ENCODE measurements at places on chromosomes 11 and 22.

GRCh38 chr11:73612601-73613140 lies 14.8 kb upstream of the FAM168A start:
- DNase-seq: no peak

DNA sequence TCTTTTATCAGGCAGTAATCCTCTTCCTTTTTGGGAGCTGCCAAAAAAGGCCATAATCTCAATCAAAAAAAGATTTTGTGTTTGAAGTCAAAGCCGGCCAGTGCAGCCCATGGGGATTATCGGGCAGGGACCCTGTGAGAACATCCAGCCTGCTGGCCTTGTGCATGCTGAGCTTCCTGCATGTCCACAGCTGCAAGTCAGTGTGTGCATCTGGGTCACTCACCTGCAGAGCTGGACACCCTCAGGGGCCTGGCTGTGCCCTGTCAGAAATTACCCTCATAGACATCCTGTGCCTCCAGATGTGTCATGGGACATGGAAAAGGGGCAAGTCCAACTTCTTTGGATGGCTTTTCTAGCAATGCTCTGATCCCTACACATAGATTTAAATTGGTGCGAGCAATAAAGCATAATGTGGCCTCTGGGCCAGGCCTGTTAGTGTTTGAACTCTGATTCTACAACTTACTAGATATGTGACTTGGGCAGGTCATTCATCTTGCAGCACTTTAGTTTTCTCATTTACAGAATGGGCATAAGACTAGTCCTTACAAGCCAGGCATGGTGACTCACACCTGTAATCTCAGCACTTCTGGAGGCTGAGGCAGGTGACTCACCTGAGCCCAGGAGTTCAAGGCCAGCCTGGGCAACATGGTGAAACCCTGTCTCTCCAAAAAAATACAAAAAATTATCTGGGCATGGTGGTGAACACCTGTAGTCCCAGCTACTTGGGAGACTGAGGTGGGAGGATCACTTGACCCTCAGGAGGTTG lies 81.6 kb upstream of the LARGE1 start:
- no peak for DNase-seq

DNA sequence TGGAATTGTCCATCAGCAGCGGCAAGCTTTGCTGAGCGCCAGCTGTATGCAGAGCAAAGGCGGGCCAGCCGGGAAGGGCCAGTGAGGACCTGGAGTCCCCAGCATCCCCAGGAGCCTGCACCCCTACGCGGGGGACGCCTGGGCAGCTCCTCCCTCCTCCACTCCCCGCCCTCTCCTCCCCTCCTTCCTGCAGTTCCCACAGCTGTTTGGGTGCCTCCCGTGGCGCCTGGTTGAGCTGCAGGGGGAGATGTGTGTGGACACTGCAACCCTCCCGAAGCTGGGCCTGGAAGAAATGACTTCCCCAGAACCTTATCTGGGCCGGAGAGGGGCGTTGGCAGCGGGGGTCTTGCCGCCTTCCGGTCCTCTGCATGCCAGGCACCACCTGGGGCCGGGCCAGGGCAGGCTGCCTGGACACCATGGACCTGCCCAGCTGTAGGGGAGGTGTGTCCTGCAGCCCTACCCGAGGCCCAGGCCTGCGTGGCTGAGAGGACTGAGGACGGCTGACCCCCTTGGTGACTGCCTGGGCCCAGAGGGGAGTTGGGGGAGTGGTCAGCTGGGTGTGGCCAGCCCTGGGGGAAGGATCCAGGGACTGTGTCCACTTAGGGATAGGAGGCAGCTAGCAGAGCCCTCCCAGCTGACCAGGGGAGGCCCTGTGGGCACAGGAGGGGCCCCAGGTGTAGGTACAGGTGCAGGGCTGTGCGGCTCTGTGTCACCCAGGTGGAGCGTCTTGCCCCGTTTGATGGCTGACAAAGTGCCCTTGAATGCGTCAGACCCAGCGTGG lies 16.8 kb upstream of the MUC6 start:
- DNase-seq: peak; percentile 5

- DNase-seq: no peak
Observed at GRCh38 chr11:13463779-13464290, 813 bp upstream of the BTBD10 start.

DNA sequence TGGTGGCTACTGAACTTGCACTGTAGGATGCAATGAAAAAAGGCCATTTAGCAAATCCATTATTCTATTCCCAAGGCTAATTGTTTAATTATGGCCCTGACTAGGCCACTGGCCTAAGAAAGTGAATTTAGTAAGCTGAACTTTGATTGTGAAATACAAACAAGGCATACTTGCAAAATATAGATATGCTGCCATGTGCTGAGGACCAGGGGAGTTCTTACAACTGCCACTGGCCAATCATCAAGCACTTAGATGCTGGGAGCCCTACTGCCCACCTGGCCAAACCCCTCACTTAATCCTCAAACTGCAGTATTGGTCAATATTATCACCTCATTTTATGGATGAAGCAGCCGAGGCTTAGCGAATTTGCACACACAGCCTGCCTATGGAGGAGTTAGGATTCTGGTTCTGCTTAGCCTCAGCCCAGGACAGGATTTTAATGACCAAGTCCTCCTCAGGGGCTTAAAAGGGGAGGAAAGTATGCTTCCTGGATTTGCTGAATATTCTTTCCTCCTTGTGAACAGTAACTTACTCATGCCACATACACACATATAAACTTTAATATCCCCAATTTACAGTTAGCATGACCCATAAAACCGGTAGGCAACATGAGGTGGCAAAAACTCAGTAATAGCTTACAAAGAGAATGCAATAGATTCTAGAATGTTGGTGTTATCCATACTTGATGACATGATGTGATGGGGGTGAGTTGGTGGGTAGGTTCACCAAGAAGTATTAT lies 39.3 kb downstream of the CD44 start:
- DNase-seq: no peak

All from AG10803 (cell line).